ENCODE measurements at places on chromosomes 7 and 10. TPM values are rescaled to one million over a fixed set of nuclear protein-coding genes. Genes with fewer than 3 reads are reported as not detected.

DNA sequence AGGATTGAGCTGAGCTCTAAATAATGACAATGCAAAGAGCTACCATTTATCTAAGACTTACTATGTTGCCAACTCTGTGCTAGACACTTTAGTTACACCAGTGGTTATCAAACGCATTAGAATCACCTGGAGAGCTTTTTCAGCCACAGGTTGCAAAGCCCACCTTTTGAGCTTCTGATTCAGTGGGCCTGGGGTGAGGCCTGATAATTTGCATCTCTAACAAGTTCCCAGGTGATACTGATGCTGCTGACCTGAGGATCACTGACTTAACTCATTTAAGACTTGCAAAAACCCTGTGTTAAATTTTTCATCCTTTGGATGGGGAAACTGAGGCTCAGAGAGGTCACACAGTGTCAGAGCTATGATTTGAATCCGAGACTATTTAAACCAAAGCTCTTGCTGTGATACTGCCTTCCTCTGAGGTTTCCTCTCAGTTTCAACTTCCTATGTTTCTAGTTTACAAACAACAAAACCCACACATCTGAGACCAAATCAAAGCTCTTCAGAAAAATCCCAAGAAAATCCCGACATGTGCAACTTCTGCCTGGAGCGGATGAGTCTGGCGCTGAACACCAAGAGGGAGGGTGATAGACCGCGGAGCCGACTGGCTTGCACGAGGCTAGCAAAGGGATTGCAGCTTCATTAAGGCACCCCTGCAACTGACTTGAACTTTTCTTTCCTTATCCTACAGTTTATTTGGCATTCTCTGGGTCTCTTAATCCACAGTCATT is 124.9 kb downstream of the CYP26A1 start:
- DNase-seq, result no peak

GRCh38 chr10:1378473-1378872 is 322.3 kb downstream of the WDR37 start:
- no peak for DNase-seq

- no peak for DNase-seq
Observed at GRCh38 chr10:13049774-13050420, 48.4 kb upstream of the CCDC3 start.

- peak; percentile 80 for DNase-seq
Observed at GRCh38 chr10:69065406-69066361, 22.2 kb upstream of the SRGN start.

GRCh38 chr7:134121632-134122139 is 5.5 kb upstream of the LRGUK start:
- no peak for DNase-seq

DNA sequence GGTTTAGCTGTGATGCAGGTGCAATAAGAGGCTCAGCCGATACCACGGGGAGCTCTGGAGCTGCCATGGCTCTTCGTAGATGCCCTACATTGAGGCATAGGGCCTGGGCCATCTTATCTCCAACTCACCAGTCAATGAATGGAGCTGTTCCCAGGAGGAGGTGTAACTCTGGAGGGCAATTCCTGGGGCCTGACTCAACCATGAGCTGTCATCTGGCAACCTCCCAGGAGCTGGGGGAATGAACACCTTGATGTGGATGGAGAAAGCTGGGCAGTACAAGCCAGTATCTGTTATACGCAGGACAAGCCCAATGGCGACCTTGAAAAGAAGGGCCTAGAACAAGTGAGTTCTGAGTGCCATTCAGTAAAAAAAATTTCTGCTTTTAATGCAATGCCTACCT is 224.0 kb upstream of the PLXDC2 start:
- DNase-seq, result no peak

- peak; percentile 80 for DNase-seq
Observed at GRCh38 chr10:73577788-73578187, 13.4 kb downstream of the USP54 start.

- no peak for DNase-seq
Observed at GRCh38 chr10:11931038-11931437, 107.9 kb downstream of the PROSER2 start.

DNA sequence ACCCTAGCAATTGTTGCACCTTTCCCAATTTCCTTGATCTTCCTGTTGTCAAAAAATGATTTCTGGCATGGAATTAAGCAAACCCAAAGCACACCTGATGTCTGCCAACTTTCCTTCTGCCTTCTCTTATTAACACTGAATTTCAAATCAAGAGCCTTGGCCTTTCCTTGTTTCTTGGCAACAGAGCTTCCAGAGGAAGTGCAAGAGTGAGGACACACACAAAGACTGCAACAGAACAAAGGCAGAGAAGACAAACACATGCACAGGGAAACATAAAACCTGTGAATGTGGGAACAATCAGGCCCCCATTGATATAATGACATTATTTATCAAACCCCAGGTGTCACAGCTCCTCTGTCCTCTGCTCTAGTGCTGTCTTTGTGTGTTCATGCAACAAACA is 73.0 kb upstream of the IL6 start:
- DNase-seq, result no peak

DNA sequence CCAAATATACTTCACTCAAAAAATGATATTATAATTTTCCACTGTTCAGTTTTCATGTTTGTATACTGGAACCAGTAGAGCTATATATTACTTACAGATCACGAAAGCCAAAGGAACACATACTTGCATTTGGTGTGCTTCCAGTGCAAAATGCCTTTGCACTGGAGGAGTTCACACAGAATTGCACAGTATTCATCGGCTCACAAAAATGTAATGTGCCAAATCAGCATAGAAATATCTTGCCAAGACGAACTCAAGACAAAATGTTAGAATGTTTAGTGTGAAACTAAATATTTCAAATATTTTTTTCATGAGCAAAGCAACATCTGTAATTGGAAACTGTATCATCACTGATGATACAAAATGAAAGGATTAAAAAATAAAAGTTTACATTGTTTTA is 646.2 kb upstream of the SEMA3D start:
- DNase-seq, result no peak

DNA sequence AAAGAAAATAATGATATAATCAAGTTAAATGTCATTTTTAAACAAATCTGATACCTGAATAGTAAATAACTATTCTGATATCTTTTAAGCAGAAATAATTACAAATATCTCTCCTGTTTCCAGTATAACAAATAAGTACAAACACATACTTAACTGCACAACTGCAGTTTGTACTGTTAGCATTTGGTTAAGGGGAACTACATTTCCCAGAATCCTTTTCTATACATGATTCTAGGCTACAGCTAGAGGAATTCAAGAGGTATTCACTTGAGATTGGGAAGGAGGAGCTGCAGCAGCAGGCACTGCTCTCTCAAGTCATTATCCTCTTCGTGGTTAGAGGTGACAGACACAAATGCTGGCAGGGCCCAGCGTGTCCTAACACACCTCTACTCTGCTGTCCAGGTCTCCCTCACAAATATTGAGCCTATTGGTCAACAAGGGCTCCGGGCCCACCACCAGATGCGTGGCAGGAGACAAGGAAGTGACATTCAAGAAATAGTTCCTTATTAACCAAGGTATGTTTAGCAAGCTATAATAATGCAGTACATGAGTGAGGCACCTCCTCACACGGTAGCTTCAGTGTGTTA is 255.1 kb upstream of the MKLN1 start:
- DNase-seq, result no peak

DNA sequence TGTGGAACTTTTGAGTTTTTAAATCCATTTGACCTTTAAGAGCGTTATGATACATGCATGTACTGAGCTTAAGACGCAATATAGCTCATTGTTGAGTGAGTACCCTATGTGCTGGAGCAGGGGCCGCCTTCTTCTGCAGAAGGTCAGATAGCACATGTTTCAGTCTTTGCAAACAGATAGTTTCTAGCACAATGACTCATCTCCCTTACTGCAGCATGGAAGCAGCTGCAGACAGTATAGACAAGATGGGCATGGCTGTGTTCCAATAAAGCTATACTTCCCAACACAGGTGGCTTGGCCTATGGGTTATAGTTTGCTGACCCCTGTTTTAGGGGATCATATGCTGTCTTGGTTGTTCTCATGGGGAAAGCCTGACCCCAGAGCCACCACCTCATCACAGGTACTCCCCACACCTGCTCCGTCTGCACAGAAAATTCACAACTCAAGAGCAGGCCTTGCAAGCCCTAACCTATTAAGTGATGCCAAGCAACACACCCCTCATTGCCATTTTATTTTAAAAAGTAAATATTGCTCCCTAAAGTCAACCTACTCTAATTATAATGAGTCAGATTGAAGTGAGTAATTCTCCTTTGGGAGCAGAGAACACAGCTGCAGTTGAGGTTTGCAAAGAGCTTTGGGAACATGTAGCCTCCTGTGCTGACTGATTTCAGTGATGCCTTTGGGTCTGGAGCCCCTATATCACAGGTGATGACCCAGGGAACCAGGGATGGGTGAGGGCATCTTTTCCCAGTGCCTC is 330.1 kb downstream of the PAXIP1 start:
- DNase-seq, result no peak

DNA sequence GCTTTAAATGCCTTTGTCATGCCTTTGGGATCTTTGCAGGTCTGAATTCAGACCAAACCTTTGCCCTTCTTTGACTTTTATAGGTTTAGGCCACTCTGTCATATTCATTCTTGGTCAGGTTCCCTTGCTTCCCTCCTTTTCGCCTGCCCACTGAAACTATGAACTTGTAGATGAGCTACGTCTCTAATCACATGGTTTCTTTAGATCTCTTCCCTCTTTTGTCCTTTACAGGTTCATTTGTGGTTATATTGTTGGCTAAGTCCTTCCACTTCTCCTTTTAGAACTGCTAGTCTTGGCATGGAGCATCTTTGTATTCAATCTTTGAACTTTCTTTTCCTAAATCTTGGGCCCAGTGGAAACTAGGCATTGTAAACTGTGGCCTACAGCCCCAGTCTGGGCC is 104.0 kb upstream of the ZEB1 start:
- DNase-seq, result no peak

GRCh38 chr7:164882-165660 is 27.3 kb upstream of the FAM20C start:
- DNase-seq, result peak; percentile 66

Gene LAMB4
- 0.24 TPM for total RNA-seq

Gene FRMD4A
- 55.9 TPM for total RNA-seq

Gene PKD1L1
- 0.52 TPM for total RNA-seq

Gene FRMPD2
- not detected for total RNA-seq

Gene PIP
- total RNA-seq, result not detected

Gene CDNF
- 1.9 TPM for total RNA-seq
